ENCODE measurements at places on chromosomes 1 and 21.

DNA sequence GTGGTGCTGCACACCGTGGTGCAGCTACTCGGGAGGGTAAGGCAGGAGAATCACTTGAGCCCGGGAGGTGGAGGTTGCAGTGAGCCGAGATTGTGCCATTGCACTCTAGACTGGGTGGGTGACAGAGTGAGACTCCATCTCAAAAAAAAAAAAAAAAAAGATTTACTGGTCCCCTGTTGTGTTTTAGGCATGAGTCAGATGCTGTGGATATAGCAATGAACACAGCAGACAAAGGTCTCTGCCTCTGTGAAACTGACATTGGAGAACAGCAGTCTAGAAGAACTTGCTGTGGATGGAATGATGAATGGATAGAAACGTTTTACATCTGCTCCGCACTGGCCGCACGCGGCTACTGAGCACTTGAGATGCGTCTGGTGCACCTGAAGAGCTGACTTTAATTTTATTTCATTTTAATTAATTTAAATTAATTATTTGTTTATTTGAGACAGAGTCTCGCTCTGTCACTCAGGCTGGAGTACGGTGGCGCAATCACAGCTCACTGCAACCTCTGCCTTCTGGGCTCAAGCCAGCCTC lies 24.5 kb upstream of the EPHA2 start:
- no peak for DNase-seq

DNA sequence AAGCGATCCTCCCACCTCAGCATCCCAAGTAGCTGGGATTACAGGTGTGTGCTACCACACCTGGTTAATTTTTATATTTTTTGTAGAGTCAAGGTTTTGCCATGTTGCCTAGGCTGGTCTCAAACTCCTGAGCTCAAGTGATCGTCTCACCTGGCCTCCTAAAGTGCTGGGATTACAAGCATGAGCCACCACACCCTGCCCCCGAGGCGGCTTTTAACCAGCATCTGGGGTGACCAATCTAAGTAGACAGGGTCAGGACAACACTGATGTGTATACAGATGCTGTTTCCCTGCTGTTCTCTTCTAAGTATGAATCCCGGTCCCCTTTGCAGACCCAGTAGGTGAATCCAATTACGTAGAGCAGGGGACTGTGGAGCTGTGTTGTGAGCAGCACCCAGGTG lies 23.9 kb downstream of the THAP3 start:
- DNase-seq, result no peak

GRCh38 chr1:75129660-75129982 lies 4.6 kb upstream of the LHX8 start:
- DNase-seq, result no peak

DNA sequence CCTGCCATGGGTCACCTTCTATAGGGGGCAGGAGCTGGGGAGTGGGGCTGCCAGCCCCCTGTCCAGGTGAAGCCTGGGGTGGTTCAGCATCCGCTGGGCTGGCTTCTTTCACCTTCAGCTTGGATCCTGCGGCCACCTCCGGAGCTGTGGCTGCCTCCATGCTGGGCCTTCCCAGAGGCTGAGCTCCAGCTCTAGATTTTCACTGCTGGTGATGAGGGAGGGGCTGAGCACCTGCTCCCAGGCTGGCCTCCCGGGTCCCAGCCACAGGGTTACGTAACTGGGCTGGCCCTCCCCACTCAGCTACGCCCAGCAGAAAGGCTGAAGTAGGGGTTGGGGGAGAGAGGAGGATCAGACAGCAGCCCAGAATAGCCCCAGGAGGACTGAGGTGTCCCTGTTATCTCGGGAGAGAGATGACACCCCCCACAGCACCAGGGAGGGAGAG lies at the start of gene MYBPHL:
MYBPHL (minus strand) TSS at position 180 of the 442 bp plus-strand sequence; CDS start at position 160, 20 bp downstream.
- DNase-seq, result peak; percentile 44

GRCh38 chr1:10601342-10602070 lies 126.8 kb downstream of the PEX14 start:
- no peak for DNase-seq

- no peak for DNase-seq
These were observed 2.2 kb upstream of the IL20 start for GRCh38 chr1:206863266-206863665.

GRCh38 chr1:57420981-57421785 lies 2.7 kb downstream of the DAB1 start:
- no peak for DNase-seq

- no peak for DNase-seq
These were observed 1122.5 kb downstream of the NCAM2 start for GRCh38 chr21:22120616-22121266.

DNA sequence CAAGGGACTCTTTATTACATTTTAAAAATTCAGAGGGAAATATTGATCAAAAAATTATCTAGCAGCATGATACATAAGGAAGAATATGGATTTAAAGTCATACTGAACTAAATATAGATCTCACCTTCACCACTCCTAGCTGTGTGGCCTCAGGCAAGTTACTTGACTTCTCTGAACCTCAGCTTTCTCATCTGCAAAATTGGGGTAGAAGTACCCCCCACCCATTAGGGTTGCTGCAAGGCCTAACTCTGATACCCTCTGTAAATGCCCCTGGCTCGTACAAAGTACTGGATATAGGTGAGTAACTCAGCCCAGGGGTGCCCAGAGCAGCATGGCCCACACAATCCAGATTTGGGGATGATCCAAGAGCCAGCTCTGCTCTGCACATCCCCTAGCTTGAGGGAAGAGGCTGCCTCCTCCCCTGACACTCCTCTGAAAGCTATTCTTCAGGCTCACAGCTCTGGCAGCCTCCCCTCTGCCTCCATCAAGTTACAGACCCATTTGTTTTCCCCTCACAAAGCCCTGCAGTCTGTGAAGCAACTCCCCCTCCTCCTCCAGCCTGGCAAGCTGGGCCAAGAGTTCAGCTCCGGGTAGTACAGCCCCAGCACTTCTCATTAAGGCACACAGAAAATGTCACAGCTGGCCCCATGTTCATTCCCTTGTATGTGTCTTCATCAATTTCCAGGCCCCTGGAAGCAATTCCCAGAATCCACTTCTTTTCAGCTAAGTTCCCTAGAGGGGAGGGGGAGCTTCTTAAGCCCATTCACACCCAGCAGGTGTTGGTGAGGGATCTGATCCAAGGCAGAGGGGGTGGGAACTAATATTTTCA lies 143.7 kb downstream of the PLPP3 start:
- no peak for DNase-seq

GRCh38 chr1:97066860-97067259 lies 345.3 kb downstream of the PTBP2 start:
- no peak for DNase-seq

DNA sequence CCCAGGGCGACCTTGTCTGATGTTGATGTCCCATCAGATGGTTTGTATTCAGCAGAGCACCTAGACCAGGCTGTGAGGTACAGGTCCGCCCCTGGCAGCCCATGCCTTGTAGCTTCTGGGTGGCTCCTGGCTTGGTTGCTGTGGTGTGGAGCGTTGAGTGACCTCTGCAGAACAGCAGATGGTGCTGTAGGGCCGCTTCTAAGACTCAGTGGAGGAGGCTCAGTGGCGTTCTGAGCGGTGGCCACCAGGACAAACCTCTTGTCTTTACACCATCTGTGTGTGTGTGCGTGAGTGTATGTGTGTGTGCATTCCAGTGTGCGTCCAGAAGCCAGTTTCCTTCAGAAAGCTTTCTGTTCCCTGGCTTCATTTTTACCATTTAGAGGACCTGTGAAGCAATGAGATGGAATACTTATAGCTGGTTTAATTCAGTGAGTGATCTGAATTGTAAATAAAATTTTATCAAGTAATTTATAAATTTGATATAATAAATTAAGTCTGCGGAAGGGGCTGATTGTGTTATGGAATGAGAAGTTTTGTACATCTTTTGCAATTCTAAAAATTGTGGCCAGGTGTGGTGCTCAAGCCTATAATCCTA lies 66.1 kb downstream of the ADARB1 start:
- DNase-seq, result peak; percentile 38

DNA sequence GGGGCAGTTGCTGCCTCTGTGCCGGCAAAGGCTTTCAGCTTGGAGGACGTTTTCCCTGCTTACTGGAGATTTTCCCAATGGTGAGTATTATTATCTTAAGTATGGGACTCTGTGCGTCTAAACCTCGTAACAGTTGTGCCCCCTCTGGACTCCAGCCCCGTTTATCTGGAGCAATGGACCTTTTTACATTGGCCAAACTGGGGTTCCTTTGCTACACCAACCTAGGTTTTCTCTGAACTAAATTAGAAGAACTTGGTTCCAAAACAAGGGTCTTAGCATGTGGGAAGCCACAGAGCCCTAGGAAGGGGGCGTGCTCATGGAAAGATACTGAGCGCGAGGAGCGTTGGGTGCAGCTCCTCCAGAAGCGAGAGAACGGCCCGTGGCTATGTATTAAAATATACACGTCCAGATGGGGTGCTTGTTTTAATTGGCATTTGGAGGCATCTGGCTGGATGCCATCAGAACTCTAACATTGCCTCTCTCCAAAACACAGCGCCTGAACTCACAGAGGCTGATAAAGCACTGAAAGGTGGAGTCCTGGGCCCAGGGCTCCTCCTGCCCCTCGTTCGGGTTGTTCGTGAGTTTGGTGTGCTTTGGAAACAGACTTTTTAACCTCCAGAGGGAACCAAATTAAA lies 28.4 kb downstream of the POFUT2 start:
- DNase-seq, result no peak

- no peak for DNase-seq
These were observed 26.1 kb upstream of the SDC3 start for GRCh38 chr1:30934613-30935012.

GRCh38 chr21:28283641-28284490 lies 708.8 kb downstream of the LTN1 start:
- no peak for DNase-seq

- DNase-seq, result no peak
These were observed 351.2 kb downstream of the SMYD3 start for GRCh38 chr1:246155923-246156322.

DNA sequence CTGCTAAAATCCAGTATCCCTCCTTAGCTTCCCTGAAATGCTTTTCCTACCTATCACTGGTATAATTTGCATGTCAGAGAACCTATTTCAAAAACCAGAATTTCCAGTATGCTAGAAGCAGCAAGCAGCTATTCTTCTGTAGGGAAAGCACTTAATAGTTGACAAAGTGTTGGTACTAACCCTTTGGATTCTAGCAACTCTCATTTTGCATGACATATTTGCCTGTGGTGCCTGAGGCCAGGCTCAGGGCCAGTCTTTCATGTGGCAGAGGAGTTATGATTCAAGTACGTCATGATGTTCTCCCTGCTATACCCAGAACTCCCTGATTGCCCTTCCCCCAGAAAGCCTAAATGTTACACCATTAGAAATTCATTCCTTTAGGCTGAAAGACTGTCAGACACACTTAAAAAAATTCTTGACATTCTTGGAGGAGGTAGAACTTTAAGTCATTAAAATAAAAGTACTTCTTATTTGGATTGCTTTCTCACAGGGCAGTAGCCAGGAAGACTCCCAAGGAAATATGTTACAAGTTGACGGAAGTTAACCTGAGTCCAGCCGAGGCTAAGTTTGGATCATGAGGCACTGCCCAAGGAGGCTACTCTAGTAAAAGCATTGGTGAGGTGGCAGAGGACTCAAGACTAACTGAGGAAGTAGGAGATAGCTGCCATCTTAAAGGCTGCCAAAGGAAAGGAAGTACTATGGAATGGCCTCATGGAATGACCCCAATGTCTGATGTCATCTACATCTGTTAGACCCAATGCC lies 298.4 kb upstream of the SPAG17 start:
- DNase-seq, result no peak

GRCh38 chr1:6950001-6950765 lies 164.9 kb downstream of the CAMTA1 start:
- DNase-seq, result no peak

GRCh38 chr1:103492003-103492625 lies 33.4 kb upstream of the RNPC3 start:
- no peak for DNase-seq

DNA sequence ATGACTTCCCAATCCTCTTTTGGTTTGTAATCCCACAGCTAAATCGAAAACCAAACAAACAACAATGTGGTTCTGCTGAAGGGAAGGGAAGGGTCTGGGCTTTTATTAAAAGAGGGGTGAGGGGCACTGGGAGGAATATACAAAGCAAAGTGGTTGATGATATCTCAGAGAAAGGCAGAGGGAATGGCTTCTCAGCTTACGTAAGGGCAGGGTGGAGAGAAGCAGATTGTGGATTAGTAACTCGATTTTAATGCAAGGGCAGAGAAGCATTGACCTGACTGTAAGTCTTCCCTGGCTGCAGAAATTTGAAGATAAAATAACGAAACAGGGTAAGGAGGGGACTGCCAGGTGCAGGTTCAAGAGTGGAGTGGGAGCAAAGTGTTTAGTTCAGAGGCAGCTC lies 438.2 kb upstream of the LRRC7 start:
- no peak for DNase-seq

DNA sequence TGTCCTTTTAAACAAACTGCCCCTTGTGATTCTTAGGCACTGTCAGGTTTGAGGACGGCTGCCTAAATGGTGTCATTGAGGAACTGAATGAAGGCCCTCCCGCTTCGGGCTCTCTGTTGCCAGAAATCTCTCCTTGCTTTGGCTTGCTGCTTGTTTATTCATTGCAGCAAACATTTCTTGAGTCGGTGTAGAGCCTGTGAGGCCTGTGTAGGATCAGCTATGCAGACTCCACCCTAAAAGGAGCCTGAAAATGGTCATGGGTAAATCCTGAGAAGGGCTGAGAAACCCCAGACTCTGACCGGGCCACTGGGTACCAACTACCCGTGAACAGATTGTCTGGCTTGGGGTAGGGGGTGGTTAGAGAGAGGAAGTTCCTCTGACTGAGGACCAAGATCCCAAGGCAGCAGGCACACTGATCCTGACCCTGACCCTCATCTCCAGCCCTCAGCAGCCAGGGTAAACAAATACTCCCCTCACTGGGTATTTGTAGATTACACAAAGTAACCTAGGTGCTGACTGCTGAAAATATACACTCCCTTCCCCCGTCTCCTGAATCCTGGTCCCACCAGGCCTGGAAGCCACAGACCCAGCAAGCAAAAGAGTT lies 3.1 kb downstream of the IL6R start:
- DNase-seq, result no peak

DNA sequence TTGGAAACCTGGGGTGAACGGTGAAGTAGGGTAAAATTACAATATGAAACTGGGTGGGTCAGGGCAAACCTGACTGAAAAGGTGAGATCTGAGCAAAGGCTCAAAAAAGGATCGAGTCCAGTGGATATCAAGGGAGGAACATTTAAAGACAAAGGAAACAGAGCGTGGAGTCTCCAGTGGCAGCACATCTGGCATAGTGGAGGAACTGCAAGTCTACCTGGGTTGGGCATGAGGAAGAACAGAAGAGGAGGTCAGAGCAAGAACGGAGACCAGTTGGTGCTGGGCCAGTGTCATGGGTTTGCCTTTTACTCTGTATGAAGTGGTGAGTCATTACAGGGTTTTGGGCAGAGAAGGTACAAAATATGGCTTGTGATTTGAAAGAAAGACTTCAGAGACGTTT lies 163.7 kb downstream of the NTPCR start:
- no peak for DNase-seq

GRCh38 chr1:100606438-100606837 lies 68.5 kb downstream of the GPR88 start:
- no peak for DNase-seq

- no peak for DNase-seq
These were observed 30.2 kb upstream of the SMIM12 start for GRCh38 chr1:34889705-34890104.

Measured in NCI-H187 (cell line).